HEK293T (cell line): ENCODE measurements at places on chromosomes 16 and 17.

GRCh38 chr16:85611194-85611443 lies 2.0 kb upstream of the GSE1 start:
- DNase-seq: no peak

DNA sequence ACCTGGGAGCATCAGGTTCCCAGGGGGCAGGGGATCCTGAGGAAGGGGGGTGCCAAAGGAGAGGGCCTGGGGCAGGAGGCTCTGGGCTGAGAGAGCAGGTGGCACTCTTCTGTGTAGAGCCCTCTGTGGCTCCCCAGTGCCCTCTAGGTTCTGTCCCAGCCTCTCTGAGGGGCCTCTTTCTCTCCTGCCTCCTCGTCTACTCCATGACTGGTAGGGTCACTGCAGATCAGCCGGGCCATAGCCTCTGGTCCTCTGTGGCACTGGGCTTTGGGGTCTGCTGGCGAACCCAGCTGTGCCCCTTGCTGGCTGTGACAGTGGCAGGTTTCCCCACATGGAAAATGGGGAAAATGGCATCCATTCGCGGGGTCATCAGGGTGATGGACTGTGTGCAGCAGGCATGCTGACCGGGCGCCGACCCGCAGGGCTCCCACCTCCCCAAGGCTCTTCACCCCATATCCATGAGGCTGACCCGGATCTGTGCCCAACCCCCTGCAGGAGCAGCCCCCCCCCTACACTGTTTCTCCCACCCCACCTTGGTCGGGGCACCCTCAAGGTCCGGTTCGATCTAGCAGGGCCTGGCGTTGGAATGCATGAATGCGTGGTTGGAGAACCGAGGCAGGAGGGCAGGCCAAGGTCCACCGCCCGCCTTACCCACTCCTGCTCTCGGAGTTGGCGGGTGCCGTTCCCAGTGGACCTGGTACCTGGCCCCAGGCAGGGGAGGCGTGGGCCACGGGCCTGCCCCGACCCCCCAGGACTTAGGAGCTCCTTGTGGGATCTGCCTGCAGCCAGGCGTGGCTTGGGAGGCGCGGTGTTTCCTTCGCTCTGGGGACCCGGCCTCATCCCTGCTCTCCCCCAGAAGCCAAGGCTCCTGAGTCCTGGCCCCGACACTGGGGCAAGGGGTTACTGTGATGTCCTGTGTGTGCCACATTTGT lies 6.5 kb downstream of the GLIS2 start:
- DNase-seq: no peak

- peak; percentile 73 for DNase-seq
These were observed at the start of gene ITPRIPL2 for GRCh38 chr16:19113577-19114358. ITPRIPL2 (plus strand) TSS chr16:19113964; CDS start chr16:19114462, 498 bp downstream.

- DNase-seq: no peak
These were observed 24.8 kb downstream of the GINS2 start for GRCh38 chr16:85663891-85664321.

- no peak for DNase-seq
These were observed 3.0 kb upstream of the MYO15A start for GRCh38 chr17:18105595-18105994.

GRCh38 chr17:48261297-48261880 lies 153.8 kb downstream of the SNX11 start:
- DNase-seq: peak; percentile 68
